ENCODE measurements at places on chromosomes 12 and 14.

- no peak for DNase-seq
Observed at GRCh38 chr14:74135426-74135825, 50.7 kb downstream of the LIN52 start.

- DNase-seq = no peak
Observed at GRCh38 chr12:46938071-46938678, 112.4 kb upstream of the SLC38A4 start.

- no peak for DNase-seq
Observed at GRCh38 chr14:100104523-100105300, 39.5 kb downstream of the EVL start.

DNA sequence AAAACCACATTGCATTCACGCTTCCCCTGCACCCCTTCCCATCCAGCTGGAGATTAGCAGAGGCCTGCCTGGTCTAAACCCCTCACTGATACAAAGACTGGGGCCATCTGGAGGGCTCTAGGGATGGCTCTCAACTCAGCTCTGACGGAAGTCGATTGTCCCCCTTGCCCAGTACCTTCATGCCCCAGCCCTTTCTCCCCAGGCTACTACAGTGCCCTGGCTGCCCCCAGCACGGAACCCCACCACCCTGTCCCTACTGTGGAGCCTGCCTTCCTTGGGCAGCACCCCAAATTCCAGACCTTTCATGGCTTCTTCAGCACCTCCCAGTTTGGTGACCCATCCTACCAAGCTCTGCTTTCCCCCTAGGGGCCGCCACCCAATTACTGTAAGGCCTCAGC lies 25.6 kb downstream of the ZFP36L1 start:
- no peak for DNase-seq

- DNase-seq = no peak
Observed at GRCh38 chr12:131959116-131959515, 9.4 kb downstream of the EP400 start.

- DNase-seq = no peak
Observed at GRCh38 chr14:51638071-51638944, 13.4 kb upstream of the FRMD6 start.

- DNase-seq = no peak
Observed at GRCh38 chr14:44309331-44309730, 197.8 kb downstream of the FSCB start.

GRCh38 chr12:104458694-104459367 lies 2.1 kb downstream of the CHST11 start:
- no peak for DNase-seq

GRCh38 chr14:27995691-27996090 lies 770.9 kb upstream of the FOXG1 start:
- no peak for DNase-seq

GRCh38 chr14:50230701-50231474 lies 490 bp downstream of the SOS2 start:
- peak; percentile 33 for DNase-seq

- DNase-seq = no peak
Observed at GRCh38 chr12:105166736-105167135, 59.2 kb downstream of the WASHC4 start.

- no peak for DNase-seq
Observed at GRCh38 chr12:3227076-3227975, 150.1 kb downstream of the TSPAN9 start.

DNA sequence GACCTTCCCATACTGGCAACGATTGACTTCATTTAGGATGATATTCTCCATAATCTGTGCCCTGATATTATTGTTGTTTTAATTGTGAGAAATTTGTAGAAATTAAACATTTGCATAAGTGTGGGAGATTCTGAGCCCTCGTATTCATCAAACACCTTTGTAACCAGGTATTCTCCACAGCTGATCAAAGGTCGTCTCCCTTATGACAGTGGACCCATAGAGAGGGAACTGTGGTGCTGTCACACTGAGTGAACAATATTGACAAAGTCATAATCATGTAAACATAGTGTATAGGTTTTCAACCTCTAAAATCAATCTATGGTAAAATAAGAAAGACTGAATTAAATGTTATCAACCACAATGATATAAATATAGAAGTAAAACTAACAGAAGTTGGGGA lies 14.9 kb upstream of the PLEKHG3 start:
- no peak for DNase-seq

- DNase-seq = no peak
Observed at GRCh38 chr12:53217051-53217930, 10.2 kb upstream of the ITGB7 start.

GRCh38 chr14:72439707-72440106 lies 454.2 kb downstream of the DPF3 start:
- DNase-seq = no peak

- no peak for DNase-seq
Observed at GRCh38 chr12:100845095-100845494, 50.5 kb downstream of the ANO4 start.

- DNase-seq = no peak
Observed at GRCh38 chr12:66065150-66065549, 65.4 kb downstream of the LLPH start.

DNA sequence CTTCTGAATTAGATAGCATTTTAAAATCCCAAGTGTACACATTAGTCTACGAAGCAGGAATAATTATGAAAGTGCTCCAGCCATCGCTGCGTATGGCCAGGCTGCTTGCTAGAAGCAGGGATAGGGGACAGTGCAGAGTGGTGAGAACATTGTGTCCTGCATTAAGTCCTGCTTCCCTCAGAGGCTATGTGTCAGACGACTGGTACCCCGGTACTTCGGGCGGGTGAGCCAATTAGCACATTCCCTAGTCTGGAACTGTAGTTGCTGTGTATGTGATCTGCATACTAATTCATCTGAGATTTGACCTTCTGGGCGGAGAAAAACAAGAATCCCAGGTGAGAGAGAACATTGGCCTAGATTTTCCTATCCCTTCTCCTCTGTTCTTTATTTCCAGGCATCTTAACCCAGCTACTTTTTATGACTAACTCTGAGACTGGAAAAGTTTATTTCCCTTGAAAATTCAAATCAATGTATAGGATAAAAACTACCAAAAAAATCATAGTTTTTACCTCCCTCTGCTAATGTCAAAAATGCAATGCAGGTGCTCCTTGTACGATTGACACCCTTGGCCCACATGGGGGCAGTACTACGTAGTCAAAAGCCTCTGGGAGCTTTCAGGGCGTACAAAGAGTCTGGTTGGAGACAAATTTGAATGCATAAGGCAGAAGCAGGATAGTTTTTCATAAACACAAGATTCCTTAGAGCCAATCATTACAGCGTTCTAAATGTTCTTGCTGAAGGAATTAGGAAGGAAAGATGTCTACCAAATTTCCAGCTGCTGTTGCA lies 764.3 kb downstream of the NOVA1 start:
- DNase-seq = no peak

- no peak for DNase-seq
Observed at GRCh38 chr14:95157048-95157326, 342 bp downstream of the DICER1 start.

DNA sequence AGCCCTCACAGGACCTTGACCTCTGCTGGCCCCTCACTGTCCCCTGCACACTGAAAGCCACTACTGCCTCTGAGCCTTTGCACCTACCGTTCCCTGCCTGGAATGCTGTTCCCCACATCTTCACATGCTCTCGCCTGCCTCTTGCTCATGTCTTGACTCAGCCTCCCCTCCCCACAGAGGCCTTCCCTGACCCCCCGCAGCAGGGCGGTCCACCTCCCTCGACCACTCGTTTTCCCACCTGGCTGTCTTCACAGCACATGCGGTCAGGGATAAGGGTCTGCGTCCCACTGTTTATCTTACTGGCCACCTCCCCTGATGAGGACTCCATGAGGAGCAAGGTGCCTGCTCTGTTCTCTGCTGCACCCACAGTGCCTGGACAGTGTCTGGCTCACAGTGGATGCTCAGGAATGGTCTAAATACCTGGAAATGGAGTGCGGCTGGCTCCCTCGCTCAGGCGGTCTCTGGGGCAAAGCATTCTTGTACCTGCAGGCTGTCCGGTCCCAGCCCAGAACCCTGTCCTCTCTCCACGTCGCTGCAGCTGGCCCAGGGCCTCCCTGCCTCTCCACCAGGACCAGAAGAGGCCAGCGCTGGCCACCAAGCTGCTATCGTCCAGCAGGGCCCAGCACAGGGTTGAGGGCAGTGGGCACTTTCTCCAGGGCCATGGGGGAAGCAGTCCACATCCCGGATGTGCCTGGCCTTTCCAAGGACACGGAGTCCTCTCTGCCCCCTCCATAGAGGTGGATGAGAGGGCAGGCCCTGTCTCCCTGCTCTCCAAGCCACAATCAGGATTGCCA lies 107.4 kb downstream of the NCOR2 start:
- DNase-seq = no peak

- peak; percentile 38 for DNase-seq
Observed at GRCh38 chr12:46071769-46072624, 81.6 kb upstream of the SCAF11 start.

DNA sequence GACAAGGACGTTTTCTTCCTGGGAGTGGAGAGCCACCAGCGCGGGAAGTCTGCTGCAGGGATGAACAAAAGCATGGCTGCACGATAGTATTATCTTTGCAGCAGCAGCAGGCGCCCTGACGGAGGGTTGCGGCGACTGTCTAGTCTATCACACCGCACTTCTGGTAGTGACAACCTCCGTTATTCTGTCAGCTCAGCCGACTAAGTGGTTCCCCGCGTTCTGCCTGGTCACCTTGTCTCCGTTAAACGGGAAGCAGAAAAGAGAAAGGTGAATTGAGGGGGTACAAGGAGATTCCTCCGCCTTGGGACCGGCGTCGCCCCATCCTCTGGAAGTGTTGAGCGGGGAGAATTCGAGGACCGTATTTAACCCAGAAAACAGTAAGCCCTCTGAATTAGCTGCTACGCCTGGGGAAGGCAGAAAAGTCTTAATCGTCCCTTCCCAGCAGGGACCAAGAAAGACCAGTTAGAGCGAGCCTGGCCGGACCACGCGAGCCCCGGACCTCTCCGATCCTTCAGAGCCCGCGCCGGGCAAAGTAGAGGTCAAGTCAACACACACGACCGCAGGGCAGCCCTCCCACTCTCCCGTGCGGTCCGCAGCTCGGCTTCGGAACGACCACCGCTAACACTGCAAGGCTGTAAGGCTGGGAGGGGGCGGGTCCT lies 536 bp upstream of the DAAM1 start:
- peak; percentile 33 for DNase-seq

GRCh38 chr14:73492670-73493069 lies 1.9 kb downstream of the RIOX1 start:
- no peak for DNase-seq

DNA sequence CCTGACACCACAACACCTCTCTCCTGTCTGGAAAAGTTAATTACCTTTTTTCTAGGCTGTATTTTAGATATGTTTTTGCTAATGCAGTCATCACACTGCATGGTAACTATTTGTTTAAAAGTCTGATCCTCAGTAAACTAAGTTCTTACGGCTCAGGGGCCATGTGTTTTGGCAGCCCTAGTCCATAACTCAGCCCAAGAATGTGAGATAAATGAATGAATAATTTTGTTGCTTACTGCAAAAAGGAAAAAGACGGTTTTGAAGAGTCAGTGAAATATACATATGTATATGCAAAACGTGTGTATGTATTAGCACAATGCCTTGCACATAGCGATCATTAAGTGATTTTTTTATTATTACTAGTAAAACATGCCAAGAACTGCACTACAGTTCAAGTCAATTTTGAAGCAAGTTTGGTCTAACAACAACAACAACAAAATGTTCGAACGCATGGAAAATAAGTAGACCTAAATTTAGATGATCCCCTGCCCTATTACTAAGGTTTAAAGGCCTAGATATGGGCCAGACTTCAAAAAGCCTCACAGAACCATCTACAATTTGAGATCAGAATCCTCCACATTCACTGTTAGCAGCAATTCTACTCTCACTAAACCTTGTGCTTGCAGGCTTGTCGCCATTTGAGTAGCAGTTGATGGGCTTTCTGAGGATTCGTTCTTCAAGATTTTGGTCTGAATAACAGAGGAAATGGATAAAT lies 140.0 kb downstream of the NDUFA12 start:
- DNase-seq = no peak

DNA sequence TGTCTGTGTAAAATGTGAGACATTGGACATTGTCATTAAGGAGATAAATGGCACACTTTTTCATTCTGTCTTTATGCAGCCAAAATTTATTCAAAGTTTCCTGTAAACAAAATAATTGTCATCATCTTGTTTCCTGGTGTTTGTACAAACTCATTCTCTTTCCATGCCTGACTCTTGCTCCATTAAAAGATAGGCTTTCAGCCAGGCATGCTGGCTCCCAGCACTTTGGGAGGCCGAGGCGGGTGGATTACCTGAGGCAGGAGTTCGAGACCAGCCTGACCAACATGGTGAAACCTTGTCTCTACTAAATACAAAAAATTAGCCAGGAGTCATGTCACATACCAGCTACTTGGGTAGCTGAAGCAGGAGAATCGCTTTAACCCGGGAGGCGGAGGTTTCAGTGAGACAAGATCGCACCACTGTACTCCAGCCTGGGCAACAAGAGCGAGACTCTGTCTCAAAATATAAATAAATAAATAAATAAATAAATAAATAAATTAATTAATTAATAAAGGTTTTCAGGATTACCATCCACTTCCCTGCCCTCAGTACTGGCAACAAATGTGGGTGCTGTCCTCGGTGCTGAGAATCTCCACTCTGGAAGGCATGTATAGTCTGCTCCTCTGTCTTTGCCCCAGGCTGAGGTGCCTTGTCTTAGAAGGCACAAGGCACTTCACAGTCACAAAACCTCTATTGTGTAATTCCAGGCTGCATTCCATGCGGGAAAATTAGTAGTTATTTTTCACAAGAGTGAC lies 83.2 kb downstream of the PAH start:
- no peak for DNase-seq

GRCh38 chr14:51957950-51958349 lies 31.4 kb upstream of the RTRAF start:
- no peak for DNase-seq

GRCh38 chr12:96211988-96212387 lies 17.8 kb downstream of the ELK3 start:
- DNase-seq = no peak

DNA sequence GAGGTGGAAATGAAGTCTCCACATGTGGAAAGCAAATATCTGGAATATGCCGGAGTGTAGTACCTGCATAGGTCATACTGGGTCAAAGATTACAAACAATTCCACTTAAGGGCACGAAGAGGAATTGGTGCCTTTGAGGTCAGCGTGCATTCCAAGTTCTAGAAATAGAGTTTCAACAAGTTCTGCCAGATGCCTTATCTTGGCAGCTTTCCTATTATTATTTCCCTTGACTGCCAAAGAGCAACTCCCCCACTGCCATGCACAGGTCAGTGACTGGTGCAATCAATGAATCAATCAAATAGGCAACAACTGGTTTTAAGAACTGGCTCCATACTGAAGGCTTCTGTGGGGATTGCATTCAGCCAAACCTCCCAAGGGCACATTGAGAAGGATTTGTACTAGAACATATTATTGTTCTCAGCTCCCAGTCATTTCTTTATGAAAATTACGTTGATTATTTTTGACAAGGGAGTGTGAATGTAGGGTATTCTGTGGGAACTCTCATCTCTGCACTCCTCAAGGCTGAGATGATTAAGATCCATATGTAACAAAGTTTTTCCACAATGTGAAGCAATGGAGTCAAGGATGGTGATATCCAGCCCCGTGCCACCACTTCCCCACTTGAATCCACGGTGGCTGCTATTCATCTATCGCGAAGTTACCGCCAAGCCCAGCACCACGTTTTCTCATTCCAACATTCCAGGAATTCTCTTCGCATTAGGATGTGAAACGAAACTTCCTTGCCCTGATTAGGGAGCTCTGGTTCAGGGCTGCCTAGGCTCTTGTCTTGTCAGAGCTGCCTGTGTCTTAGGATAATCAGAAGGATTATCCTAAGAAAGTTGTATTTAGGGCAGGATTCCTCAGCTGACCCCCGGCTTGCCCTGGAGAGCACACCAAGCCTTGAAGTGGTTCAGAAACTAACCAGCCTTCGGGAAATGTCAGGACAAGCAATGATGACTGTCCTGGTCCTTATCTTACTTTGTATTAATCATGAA lies 115.1 kb upstream of the PCED1B start:
- DNase-seq = no peak
